ENCODE measurements at places on chromosomes 7 and 10. TPM values are rescaled to one million over a fixed set of nuclear protein-coding genes. Genes with fewer than 3 reads are reported as not detected.
A peak's percentile ranks its signal among the peaks of the same experiment; 100 is the strongest.

DNA sequence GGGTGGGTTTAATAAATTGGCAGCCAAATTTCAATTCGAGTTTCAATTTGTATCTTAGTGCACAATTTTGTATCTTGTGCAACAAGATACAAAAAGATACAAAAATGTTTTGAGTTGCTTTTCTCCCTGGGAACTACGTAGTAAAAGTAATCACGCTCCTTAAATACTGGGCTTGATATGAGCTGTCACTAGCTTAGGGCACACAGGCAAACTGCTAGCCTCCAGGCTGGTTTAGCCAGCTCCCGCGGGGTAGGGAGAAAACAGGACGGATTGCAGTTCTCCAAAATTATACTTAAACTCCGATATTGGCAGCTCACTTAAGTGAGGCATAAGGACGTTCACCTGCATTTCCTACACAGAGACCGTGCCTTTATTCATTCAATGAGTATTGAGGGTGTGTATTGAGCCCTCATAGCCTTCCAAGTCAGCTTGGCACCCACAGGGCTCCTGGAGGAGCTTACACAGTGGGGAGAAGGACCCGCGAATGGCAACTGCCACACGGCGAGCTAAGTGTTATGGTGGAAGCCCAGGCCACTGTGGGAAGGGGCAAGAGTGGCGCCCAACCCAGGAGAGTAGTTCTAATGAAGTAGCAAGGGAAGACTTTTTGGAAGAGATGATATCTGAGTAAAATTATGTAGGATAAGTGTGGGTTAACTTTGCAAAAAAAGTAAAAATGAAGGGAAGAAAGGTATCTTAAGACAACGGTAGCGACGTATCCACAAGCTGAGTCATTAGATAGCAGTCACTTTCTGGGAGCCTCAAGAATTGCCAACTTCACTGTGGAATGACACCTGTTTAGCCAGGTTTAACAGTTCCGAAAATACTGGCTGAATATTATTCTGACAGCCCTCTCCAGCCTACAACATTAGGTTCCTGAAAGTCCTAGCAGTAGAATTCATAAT lies 1.6 kb upstream of the EPC1 start:
- no peak for DNase-seq
- H3K36me3 ChIP-seq = no peaks in the 10 kb centered on the region
- H3K27me3 ChIP-seq = no peaks in the 10 kb centered on the region
- H3K4me1 ChIP-seq = peaks cover 28% of the 10 kb centered on the region
- no peak overlapping the region for H3K27ac ChIP-seq

Gene VOPP1
- 154 TPM for total RNA-seq

- H3K4me1 ChIP-seq = peaks cover 23% of the 10 kb centered on the region
- no peaks in the 10 kb centered on the region for H3K36me3 ChIP-seq
- no peaks in the 10 kb centered on the region for H3K27me3 ChIP-seq
- no peak overlapping the region for H3K4me3 ChIP-seq
Measured at GRCh38 chr7:81333536-81333935, 414.7 kb upstream of the SEMA3C start.

GRCh38 chr7:20284771-20285143 lies 45.9 kb upstream of the ITGB8 start:
- no peak for DNase-seq
- no peak overlapping the region for H3K27ac ChIP-seq
- no peak overlapping the region for H3K4me3 ChIP-seq
- no peaks in the 10 kb centered on the region for H3K4me1 ChIP-seq
- H3K36me3 ChIP-seq = no peaks in the 10 kb centered on the region
- no peaks in the 10 kb centered on the region for H3K27me3 ChIP-seq

DNA sequence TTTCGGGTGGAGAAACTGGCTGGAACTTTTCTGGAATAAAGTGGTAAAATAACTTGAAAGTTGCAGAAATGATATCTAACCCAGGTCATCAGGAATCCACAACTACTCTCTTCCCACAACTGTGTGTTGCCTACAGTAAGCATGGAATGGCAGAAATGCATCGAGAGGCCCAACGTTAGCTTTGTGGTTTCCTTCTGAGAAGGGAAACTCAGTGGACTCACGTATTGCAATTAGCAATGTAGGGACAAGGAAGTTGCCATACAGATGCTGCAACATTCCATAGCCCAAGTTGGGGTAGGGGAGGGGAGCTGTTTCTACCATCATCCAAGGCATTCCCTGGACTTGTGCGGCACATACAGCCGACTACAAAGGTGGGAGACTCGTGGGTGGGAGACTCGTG lies 1.9 kb downstream of the PON1 start:
- no peaks in the 10 kb centered on the region for H3K4me1 ChIP-seq
- no peaks in the 10 kb centered on the region for H3K36me3 ChIP-seq
- no peak overlapping the region for H3K4me3 ChIP-seq

DNA sequence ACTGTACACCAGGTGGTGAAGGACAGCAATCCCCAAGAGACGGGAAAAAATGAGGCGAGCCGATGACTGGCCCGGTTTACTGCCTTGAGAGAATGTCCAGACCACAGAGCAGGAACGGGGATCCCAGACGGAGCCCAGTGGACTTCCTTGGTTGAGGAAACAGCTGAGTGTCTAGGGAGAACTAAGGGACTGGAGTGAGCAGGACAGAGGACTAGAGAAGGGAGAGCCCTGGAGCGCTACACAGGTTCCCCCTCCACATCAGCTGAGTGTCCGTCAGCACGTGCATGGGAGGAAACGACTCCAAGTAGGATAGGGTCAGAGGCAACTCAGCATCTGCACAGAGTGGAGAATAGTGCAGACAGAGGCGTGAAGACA lies 7.1 kb upstream of the WDR86 start:
- H3K4me1 ChIP-seq = no peaks in the 10 kb centered on the region
- H3K27ac ChIP-seq = no peak overlapping the region
- H3K4me3 ChIP-seq = no peak overlapping the region
- no peak for DNase-seq

Gene TRIP6
- total RNA-seq = 84.5 TPM

Gene CYP3A4
- not detected for total RNA-seq

Gene AKR1D1
- total RNA-seq = not detected

GRCh38 chr7:155299535-155300202 lies 2.0 kb downstream of the INSIG1 start:
- peak overlapping the region; percentile 50 for H3K4me3 ChIP-seq
- no peak for DNase-seq
- peak overlapping the region; percentile 52 for H3K27ac ChIP-seq

DNA sequence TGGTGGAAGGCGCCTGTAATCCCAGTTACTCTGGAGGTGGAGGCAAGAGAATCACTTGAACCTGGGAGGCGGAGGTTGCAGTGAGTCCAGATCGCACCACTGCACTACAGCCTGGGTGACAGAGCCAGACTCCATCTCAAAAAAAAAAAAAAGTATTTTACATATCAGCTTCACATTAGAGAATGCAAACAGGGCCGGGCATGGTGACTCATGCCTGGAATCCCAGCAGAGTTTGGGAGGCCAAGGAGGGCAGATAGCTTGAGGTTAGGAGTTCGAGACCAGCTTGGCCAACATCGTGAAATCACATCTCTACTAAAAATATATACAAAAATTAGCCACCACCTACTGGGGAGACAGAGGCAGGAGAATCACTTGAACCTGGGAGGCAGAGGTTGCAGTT lies 31.6 kb downstream of the USP54 start:
- no peaks in the 10 kb centered on the region for H3K4me1 ChIP-seq
- no peak overlapping the region for H3K4me3 ChIP-seq
- no peak overlapping the region for H3K27ac ChIP-seq
- H3K36me3 ChIP-seq = no peaks in the 10 kb centered on the region
- H3K27me3 ChIP-seq = no peaks in the 10 kb centered on the region
- no peak for DNase-seq

Gene SPDYE11
- total RNA-seq = not detected

- peak; percentile 56 for DNase-seq
- peaks cover 6% of the 10 kb centered on the region for H3K27me3 ChIP-seq
- H3K27ac ChIP-seq = no peak overlapping the region
- H3K4me3 ChIP-seq = no peak overlapping the region
- H3K36me3 ChIP-seq = no peaks in the 10 kb centered on the region
Measured at GRCh38 chr10:90741926-90742565, 115.8 kb downstream of the HTR7 start.

GRCh38 chr10:104680467-104681401 lies 39.6 kb downstream of the SORCS3 start:
- DNase-seq = no peak
- H3K27me3 ChIP-seq = no peaks in the 10 kb centered on the region
- H3K4me3 ChIP-seq = no peak overlapping the region
- no peaks in the 10 kb centered on the region for H3K36me3 ChIP-seq
- H3K27ac ChIP-seq = no peak overlapping the region

Gene ZNF479
- not detected for total RNA-seq

Gene MYPN
- not detected for total RNA-seq

DNA sequence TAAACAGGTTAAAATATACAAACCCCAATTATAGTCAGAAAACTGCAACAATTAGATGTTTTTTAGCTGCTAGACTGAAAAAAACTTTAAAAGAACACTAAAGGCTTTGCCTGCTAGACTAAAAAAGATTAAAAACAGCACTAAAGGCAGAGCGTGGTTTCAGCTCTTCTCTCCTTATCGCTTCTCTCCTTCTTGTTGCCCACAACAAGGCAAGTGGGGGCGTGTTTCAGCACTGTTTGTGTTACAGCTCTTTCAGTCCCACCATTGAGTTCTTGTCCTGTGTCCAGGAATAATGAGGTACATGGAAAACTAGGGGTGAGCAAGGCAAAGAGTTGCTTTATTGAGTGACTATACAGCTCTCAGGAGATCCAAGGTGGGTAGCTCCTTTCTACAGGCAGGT lies 112.3 kb downstream of the HPSE2 start:
- H3K4me1 ChIP-seq = no peaks in the 10 kb centered on the region
- no peak overlapping the region for H3K27ac ChIP-seq
- no peak for DNase-seq
- no peak overlapping the region for H3K4me3 ChIP-seq
- no peaks in the 10 kb centered on the region for H3K36me3 ChIP-seq

GRCh38 chr10:108184114-108184513 lies 1019.6 kb upstream of the SORCS1 start:
- no peaks in the 10 kb centered on the region for H3K4me1 ChIP-seq
- H3K36me3 ChIP-seq = no peaks in the 10 kb centered on the region
- H3K27me3 ChIP-seq = no peaks in the 10 kb centered on the region
- no peak for DNase-seq
- H3K4me3 ChIP-seq = no peak overlapping the region
- H3K27ac ChIP-seq = no peak overlapping the region

GRCh38 chr7:107697321-107698049 lies 36.9 kb downstream of the SLC26A4 start:
- H3K4me1 ChIP-seq = peaks cover 15% of the 10 kb centered on the region
- DNase-seq = peak; percentile 26
- H3K27me3 ChIP-seq = no peaks in the 10 kb centered on the region
- H3K27ac ChIP-seq = no peak overlapping the region
- H3K36me3 ChIP-seq = no peaks in the 10 kb centered on the region

Gene ARMS2
- not detected for total RNA-seq

GRCh38 chr7:75715864-75716263 lies 22.9 kb downstream of the HIP1 start:
- H3K36me3 ChIP-seq = no peaks in the 10 kb centered on the region
- H3K4me3 ChIP-seq = no peak overlapping the region
- DNase-seq = no peak
- no peaks in the 10 kb centered on the region for H3K27me3 ChIP-seq
- H3K27ac ChIP-seq = no peak overlapping the region

Gene AGAP5
- total RNA-seq = 6.9 TPM

Gene PHKG1
- total RNA-seq = 1.00 TPM

Gene SLC29A3
- 5.0 TPM for total RNA-seq

- H3K27ac ChIP-seq = peak overlapping the region; percentile 56
- H3K36me3 ChIP-seq = no peaks in the 10 kb centered on the region
- DNase-seq = peak; percentile 60
- H3K4me1 ChIP-seq = peaks cover 16% of the 10 kb centered on the region
Measured at GRCh38 chr7:122802301-122802751, 83.9 kb downstream of the CADPS2 start.

- H3K4me1 ChIP-seq = peaks cover 6% of the 10 kb centered on the region
- no peaks in the 10 kb centered on the region for H3K36me3 ChIP-seq
- no peak overlapping the region for H3K27ac ChIP-seq
Measured at GRCh38 chr10:71065659-71066058, 146.7 kb upstream of the UNC5B start.

DNA sequence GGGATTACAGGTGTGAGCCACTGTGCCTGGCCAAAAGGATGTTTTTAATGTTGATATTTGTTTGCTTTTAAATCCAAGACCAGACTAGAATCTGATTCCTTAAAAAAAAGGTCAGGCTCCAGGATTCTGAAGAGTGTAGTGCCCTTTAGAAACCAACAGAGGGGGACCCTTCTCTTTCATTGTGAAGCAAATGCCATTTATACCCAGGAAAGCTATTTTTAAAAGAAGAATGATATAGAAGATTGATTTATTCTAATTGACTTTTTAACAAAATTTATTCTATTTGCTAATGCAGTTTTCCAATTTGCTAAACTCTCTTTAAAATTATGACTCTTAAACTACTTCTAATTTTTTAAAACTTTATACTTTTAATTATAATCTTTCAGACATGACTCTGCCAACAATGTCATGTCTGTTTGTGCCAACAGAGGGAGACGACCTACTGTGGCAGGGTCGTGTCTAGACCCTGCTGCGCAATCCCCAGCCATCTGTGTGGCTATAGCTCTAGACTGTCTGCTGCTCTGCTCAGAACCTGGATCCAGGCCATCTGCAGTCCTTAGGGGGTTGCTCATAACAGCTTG lies 201.0 kb upstream of the IMMP2L start:
- no peaks in the 10 kb centered on the region for H3K4me1 ChIP-seq
- peak; percentile 46 for DNase-seq
- no peak overlapping the region for H3K4me3 ChIP-seq
- H3K27me3 ChIP-seq = no peaks in the 10 kb centered on the region
- H3K36me3 ChIP-seq = peaks cover 27% of the 10 kb centered on the region

DNA sequence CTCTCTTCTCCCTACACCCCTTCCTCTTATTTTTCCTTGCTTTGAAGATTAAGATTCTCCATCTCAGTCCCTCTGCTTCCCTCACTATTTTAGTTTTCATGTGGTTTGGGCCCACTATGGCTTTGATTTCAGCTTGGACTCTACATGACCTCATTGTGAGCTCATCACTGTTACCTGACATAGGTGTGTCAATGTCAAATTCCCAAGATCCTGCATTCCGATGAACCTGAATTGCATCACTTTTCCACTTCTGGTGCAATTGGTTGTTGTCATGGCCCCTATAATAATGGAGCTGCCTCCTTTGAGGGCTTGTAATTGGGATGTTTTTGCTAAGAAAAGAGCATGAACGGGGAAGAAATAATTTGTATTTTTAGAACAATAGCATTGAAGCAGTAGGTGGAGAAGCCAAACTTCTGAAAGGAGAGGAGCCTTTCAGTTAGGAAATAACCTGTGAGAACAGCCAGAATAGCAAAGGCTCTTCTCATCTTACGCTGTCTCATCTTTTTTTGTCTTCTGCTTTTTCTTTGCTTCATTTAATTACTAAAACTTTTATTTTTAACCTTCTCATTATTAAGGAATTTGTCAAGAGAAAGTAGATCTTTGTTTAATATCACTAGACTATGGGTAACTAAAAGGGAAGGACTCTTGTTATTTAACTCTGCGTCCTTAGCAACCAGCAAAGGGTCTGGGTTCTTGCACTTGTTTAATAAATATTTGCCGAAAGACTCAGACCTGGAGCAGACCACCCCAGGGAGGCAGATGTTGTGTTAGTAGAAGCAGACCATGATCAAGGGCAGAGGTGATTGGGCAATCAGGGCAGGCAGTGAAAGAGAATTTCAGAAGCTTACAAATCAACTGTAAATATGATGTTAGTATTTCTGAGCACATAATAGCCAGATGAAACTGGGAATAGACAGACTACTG lies 95.4 kb downstream of the TES start:
- peaks cover 21% of the 10 kb centered on the region for H3K4me1 ChIP-seq
- no peaks in the 10 kb centered on the region for H3K27me3 ChIP-seq
- peaks cover 3% of the 10 kb centered on the region for H3K36me3 ChIP-seq
